ENCODE measurements at places on chromosomes 11 and 22.

DNA sequence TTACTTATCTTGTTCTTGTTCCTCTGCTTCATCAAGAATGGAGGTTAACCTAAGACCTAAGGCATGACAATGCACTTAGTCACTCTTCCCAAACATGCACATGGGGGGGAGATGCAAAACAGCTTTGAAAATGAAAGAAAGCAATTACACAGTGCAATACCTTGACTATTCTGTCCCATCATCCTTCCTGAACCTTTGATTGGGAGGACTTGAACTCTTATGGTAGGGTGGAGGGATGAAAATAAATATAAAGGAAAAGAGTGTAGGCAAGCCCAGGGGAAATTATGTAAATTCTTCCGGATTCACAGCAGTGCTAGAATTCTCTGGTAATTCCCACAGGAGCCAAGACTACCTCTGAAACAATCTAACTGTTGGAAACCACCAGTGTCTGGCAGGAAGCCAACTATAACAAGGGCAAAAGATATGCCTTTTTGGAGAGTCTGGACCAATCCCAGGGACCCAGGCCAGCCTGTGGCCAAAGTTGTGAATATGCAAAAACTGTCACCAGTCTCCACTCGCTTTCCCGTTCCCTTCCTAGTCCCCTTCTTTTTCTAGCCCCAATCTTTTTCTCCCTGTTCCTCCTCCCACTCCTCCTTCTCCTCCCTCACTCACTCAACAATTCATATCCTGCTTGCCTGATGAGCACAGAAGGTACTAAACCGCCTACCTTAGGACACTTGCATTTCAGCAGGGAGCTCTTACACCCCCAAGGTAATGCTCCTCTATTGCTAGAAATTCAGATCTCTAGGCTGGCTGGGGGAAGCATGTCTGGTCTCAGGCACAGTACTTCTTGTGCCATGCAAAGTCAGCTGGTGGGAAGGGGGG is 2.5 kb upstream of the RCN1 start:
- DNase-seq: peak; percentile 96

GRCh38 chr11:27317751-27318150 is 45.3 kb downstream of the CCDC34 start:
- DNase-seq: peak; percentile 81

DNA sequence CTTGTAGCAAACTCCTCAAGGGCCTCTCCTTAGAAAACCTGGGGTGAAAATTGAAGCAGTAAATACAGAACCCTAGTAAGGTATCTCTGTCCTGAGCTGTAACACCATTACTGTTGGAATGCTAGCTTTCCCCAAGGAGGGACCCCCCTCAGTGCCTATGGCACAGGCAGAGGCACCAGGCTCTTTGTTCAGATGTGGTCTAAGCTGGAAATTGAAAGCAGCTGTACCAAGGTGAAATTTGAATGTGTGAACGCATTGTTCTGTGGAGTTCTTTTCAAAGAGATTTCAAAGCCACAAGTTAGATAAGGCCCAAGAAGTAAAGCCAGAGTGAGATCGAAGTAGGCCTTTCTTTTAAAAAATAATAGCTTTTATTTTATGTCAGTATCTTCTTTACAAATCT is 71.9 kb upstream of the HORMAD2 start:
- DNase-seq: peak; percentile 21

- DNase-seq: no peak
Measured at GRCh38 chr11:47285969-47286770, 16.2 kb downstream of the MADD start.

DNA sequence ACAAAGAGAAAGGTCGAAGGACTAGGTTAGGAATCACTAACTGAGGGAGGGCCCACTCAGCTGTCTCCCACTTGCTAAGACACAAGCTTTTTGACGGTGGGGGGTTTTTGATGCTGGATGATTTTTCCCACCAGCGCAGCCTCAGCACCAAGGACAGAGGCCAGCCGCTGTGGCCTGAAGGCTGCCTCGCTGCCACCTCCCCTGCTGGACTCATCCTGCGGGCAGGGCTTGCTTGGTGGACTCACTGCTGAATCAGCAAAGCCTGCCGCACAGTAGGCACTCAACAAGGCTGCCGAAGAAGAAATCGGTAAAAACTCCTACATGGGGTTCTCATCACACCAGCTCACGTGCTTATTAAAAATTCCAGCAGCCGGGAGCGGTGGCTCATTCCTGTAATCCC is 2.6 kb downstream of the ALG12 start:
- DNase-seq: no peak

- no peak for DNase-seq
Measured at GRCh38 chr11:14625586-14626205, 17.9 kb upstream of the PDE3B start.

GRCh38 chr11:38543986-38544385 is 1946.0 kb upstream of the RAG2 start:
- no peak for DNase-seq

DNA sequence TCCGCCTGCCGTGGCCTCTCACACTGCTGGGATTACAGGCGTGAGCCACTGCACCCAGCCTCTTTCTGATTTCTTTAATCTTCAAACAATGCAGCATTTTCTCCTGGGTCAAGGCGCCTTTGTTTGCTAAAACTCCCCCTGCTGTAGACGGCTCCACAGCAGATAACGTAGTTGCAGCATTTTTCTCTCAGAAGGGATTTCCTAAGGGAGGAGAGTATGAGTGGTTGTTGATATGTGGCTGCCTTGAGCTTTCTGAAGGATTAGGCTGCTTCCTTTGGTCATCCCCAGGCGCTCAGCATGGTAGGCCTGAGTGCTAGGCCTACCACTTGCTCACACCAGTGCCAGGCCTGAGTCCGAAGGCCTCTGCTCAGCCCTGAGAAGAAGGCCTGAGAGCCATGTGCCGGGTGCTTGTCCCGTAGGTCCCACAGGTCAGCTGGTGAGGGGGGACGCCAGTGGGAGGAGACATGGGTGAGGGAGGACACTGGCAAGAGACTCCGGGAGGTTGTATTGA is 18.1 kb downstream of the SMARCB1 start:
- DNase-seq: no peak

DNA sequence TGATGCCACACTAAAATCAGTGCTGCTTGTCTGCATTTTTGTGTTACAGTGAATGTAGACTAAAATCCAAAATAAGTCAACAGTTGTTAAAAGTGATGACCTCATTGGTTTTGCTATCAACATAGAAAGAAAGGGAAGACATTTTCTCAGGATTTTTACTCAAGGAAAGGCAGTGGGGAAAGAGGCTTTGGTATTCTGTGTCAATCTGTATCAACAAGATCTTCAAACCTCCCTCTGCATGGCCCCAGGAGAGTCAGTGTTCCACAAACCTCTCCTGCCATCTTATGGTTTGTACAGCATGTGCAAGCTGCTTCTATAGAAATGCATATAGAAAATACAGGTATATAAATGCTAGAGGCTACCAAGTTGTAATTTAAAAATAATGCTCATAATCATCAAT is 13.8 kb upstream of the OR51M1 start:
- no peak for DNase-seq

DNA sequence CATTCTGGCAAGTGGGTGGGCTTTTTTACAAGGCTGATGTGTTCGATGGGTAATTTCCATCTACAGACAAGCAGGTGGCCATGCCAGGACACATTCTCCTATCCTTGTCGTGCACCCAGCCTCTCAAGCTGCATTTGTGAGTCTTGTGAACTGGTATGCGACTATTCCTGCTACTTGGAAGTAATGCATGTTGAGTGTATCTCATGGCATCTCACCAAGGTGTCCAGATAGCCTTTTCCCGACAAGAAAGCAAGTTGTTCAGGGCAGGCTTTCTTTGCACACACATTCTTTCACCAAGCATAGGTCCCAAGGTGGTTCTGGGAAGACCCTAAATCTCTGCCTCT is 18.8 kb upstream of the SYT13 start:
- no peak for DNase-seq

DNA sequence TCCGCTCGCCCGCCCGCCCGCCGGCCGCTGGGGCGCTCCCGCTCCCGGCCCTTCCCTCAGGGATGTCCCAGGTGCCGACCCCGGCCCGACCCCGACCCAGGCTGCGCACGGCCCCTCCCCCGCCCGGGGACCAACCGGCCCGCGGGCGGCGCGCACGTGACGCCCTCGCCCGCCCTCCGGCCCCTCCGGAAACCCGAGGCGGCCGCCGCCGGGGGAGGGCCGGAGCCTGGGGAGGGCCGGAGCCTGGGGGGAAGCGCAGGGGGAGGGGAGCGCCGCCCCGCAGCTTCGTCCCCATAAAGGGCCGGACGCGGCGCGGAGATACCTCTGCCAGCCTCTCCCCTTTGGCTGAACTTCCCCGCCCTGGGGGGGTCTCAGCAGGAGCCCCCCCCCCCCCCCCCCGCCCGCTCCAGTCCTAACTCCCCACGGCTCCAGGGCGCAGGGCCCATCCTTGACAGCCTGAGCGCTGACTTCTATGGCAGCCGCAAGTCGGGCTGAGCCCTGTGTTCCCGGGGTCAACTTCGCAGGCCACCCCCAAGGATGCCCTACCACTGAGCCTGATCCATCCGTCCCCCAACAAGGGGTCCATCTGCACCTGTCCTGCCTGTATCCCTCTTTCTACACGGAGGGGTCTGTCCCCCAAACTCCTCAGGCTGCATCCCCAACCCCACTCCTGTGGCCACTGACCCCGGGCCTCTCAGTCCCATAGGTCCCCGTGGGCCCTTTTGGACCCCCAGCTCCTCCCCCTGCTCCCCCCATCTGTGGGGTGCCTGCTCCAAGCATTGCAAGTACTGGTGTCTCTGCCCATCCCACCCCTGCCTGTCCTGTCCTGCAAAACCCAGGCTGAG is at the start of gene MAPK12:
Gene MAPK12 (minus strand): TSS at position 69 of the 845 bp plus-strand sequence. CDS start 174 bp downstream, outside the sequence.
- DNase-seq: no peak

- DNase-seq: peak; percentile 1
Measured at GRCh38 chr11:14449302-14449714, 50.3 kb downstream of the COPB1 start.

DNA sequence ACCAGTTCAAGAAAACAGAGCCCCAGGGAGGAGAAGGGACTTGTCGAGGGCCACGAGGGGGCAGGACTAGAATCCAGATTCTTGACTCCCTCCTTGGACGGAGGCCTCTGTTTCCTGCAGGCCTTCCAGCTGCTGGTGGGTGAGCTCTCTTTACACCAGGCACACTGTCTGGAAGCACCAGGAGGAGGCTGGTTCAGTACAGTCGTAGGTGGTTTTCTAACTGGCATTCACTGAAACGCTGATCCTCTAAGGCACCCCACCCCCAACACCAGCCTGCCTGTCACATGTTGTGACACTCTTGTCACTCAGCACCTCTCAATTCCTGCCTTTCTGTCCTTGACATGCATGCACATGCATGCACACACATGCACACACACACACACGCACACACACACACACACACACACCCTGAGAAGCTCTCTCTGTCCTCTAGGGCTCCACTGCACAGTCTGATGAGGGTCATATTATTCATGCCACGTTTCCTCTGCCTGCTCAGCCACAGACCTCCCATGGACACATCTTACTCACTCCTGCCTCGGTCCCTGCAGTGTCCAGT is 751 bp downstream of the MS4A10 start:
- DNase-seq: no peak

GRCh38 chr11:27619039-27619574 is 81.1 kb downstream of the BDNF start:
- DNase-seq: no peak

GRCh38 chr22:41664951-41665350 is 23.7 kb downstream of the SNU13 start:
- DNase-seq: no peak

DNA sequence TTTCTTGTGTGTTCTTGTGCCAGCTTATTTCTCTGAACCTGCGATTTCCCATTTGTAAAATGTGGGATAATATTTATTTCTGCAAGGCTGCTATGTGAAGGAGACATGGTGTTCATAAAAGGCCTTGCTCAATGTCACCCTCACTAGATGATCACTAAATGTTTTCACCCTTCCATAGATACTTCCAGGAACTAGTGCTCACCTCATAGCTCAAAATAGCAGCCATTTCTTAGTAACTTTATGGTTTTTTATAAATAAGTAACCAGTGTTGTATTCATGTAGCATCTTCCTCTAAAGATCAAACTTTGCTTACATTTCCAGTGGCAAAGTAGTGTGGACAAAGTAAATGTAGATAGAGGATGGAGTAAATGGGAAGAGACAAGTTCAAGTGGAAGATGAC is 23.8 kb downstream of the SYTL2 start:
- no peak for DNase-seq

DNA sequence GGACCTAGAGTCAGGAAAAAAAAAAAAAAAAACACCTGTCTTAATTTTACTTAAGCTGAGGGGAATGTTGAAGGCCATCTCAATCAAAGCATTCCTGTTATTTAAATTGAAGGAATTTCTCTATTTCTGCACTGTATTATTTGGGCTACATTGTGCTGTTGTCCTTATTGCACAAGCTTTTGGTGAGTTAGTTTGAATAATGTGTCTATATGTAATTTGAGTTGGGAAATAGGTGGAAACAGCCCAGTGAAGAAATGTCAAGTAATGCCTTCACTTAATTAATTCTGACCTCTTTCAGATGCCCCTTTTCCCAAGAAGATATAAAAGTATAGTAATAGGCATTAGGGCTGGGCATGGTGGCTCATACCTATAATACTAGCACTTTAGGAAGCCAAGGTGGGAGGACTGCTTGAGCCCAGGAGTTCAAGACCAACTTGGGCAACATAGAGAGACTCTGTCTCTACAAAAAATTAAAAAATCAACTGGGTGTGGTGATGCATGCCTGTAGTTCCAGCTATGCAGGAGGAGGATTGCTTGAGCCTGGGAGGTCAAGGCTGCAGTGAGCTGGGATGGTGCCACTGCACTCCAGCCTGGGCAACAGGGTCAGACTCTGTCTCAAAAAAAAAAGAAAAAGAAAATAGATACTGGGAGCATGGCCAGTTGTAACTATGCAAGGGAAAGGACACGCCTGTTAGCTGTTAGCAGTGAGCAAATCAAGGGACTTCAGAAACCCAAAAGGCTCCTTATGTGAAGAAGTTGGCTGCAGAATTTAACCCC is 34.9 kb downstream of the OR10A6 start:
- DNase-seq: no peak

GRCh38 chr11:129281471-129282415 is 89.6 kb upstream of the ARHGAP32 start:
- no peak for DNase-seq

DNA sequence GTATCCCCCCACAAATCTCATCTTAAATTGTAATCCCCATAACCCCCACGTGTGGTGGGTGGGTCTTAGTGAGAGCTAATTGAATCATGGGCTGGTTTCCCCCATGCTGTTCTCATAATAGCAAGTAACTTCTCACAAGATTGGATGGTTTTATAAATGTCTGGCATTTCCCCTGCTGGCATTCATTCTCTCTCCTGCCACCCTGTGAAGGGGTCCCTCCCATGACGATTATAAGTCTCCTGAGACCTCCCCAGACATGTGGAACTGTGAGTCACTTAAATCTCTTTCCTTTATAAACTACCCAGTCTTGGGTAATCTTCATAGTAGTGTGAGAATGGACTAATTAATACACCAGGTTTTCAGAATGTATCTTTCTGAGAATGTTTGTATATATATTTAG is 1159.4 kb downstream of the FAM181B start:
- peak; percentile 98 for DNase-seq

- DNase-seq: no peak
Measured at GRCh38 chr11:6233984-6234386, 451 bp downstream of the FHIP1B start.

GRCh38 chr11:10303558-10304363 is 1.1 kb upstream of the ADM start:
- peak; percentile 49 for DNase-seq
